RPMI7951 (cell line): ENCODE measurements at places on chromosomes 13 and 19. TPM values are rescaled to one million over a fixed set of nuclear protein-coding genes. Genes with fewer than 3 reads are reported as not detected.
A peak's percentile ranks its signal among the peaks of the same experiment; 100 is the strongest.

Gene WDR62
- 16.1 and 17.0 TPM in 2 replicates for total RNA-seq

Gene LRRC63
- total RNA-seq, result 0.20 and 0.48 TPM in 2 replicates

Gene SRRM5
- 0.10 and 0.12 TPM in 2 replicates for total RNA-seq

Gene THSD1
- 2.8 and 3.5 TPM in 2 replicates for total RNA-seq

Gene TMEM255B
- total RNA-seq, result 0.60 and 0.78 TPM in 2 replicates

- DNase-seq, result no peak
Measured at GRCh38 chr19:29819300-29819699, 7.5 kb downstream of the CCNE1 start.

GRCh38 chr13:66634384-66634783, 595.8 kb downstream of the PCDH9 start:
- DNase-seq, result no peak

DNA sequence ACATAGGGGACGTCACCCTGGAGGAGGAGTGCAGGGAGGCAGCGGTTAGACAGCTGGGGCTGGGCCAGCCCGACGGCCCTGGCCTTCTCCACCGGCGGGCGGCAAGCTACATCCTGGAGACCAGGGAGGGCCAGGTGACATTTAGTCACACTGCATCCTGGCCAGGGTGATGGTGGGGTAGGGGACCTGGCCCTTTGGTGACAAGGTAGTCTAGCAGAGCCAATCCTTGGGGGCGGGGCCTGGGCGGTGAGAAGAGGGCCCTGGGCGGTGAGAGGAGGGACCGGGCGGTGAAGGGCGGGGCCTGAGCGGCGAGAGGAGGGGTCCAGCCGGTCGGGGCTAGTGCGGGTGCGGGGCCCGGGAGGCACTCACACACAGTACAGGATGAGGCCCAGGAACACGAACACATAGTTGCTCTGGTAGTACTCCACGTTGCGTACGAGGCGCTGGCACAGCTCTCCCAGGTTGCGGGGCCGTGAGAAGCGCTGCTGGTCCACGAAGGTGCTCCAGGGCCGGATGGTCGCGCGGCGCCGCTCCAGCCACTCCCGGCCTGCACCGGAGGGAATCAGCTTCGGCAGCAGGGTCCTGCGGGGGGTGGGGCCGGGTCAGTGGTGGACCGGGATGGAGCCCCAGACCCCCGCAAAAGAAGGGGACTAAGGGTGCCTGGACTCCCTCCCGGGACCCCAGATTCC, 610 bp downstream of the RABAC1 start:
- DNase-seq, result peak; percentile 57

DNA sequence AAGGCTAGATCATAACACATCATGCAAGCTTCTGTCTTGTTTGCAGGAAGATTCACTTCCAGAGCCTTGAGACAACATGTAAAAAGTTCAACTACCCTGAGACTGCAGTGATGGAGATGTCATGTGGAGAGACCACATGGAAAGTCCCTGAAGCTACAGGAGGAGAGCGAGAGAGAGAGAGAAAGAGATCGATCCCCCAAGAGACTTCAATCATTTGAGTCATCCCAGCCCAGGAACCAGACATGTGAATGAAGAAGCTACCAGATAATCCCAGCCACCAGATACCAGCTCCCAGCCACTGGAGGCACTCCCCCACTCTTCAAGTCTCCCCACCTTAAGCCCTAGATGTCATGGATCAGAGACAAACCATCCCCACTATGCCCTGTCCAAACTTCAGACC, 10.7 kb upstream of the EVI5L start:
- DNase-seq, result no peak

DNA sequence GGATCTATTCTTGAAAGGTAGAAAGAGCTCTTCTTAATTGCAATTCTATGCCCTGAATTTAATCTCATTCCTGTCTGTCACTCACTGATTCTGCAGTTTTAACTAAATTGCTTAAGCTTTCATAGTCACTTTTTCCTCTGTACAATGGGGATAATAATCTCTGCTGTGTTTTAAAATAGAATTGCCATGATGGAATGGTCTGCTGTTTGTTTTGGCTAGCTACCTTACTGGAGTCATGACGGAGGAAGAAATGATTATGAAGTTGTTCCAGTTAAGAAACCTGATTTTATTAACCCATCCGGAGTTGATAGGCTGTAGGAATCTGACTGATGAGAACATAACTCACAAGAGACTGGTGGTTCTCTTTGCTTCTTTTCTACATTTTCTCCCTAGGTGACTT, 54.9 kb upstream of the ITM2B start:
- no peak for DNase-seq

DNA sequence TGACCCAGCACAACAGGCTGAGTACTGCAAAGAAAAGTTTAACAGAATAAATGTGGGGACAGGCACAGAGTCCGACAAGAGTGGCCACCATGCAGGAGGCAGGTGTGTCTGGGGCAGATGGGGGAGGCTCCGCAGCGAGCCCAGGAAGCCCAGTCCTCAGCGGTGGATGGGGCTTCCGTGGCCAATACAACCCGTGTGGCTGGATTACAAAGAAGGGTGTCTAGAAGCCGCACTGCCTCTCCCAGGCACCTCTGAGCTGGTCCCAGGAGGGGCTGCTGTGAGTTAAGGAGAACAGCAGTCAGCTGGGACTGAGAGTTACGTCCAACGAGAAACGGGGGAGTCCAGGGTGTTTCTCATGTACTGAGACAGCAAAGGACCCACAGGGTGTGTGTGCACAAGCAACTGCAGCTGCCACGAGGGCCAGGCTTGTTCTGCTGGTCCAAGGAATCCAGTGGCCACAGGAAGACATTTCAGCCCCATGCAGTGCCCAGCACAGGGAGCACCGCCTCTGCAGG, 70.2 kb downstream of the SPACA7 start:
- no peak for DNase-seq

- no peak for DNase-seq
Measured at GRCh38 chr19:1766800-1767352, 13.6 kb downstream of the ONECUT3 start.

- DNase-seq, result peak; percentile 31
Measured at GRCh38 chr13:50075619-50076097, 60.4 kb downstream of the KCNRG start.

DNA sequence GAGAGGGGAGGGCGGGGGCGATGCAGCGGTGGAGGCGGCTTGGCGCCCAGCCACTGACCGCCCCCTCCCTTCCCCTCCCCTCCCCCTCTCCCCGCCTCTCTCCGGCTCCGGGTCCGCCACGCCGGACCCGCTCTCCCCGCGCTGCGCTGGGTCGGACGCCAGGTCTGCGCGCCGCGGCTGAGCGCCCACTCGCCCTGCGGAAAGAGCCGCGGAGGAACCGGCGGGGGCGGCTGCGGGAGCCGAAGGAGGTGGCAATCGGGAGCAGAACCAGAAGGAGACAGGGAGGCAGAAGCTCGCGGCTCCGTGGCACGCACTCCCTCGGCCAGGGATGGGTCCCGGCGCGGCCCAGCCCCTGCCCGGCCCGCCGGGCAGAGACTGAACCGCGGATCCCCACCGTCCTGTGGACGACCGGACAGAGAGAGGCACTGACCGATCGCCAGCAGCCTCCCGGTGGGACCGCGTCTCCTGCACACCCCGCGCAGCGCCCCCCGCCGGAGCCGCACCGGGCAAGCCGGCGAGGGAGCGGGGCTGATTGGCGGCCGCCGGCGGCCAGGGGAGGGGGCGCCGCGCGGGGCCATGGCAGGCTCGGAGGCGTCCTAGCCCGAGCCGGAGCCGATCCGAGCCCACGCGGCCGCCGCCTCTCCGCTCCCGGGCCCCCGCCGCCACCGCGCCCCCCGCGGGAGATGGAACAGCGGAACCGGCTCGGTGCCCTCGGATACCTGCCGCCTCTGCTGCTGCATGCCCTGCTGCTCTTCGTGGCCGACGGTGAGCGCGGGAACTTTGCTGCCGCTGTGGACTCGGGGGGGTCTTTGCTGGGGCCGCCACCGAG, at the start of gene VSTM2B:
Gene VSTM2B, plus strand, starts transcription at position 94 of the 829 bp plus-strand sequence. Its CDS starts 590 bp downstream, at position 684.
- no peak for DNase-seq
